ENCODE measurements at places on chromosomes 11 and 22.

GRCh38 chr11:9808943-9809342 is 145.1 kb downstream of the SWAP70 start:
- no peak for DNase-seq

DNA sequence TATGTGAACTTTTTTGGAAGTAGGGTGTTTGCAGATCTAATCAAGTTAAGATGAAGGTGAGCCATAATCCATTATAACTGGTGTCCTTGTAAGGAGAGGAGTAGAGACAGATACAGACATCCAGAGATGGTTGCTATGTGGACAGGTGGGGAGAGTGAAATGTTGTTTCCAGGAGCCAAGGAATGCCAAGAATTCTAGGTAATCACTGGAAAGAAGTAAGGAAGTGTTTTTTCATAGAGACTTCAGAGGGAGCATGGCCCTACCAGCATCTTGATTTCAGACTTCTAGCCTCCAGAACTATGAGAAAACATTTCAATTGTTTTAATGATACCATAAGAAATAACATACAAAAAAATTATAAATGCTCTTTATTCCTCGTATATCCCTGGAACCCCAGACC is 320.5 kb upstream of the ANO3 start:
- DNase-seq = no peak

- no peak for DNase-seq
Observed at GRCh38 chr11:86812981-86813380, 12.6 kb downstream of the PRSS23 start.

DNA sequence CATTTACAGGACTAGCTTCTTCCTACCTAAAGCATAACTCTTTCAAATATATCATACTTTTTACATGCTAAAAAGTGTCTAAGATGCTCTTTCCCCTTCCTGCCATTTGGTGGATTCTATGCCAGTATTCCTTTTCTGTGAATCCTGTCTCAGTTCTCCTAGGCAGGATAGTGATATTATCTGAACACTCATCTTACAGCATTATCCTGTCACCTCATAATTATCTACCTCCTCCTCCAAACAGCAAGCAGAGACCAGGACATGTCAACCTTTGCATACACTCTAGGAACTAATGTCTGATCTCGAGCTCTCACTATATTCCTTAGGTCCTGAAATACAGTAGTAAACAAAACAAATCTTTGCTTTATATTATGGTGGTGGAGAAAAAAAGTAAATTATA is 275.5 kb downstream of the FAM181B start:
- no peak for DNase-seq

DNA sequence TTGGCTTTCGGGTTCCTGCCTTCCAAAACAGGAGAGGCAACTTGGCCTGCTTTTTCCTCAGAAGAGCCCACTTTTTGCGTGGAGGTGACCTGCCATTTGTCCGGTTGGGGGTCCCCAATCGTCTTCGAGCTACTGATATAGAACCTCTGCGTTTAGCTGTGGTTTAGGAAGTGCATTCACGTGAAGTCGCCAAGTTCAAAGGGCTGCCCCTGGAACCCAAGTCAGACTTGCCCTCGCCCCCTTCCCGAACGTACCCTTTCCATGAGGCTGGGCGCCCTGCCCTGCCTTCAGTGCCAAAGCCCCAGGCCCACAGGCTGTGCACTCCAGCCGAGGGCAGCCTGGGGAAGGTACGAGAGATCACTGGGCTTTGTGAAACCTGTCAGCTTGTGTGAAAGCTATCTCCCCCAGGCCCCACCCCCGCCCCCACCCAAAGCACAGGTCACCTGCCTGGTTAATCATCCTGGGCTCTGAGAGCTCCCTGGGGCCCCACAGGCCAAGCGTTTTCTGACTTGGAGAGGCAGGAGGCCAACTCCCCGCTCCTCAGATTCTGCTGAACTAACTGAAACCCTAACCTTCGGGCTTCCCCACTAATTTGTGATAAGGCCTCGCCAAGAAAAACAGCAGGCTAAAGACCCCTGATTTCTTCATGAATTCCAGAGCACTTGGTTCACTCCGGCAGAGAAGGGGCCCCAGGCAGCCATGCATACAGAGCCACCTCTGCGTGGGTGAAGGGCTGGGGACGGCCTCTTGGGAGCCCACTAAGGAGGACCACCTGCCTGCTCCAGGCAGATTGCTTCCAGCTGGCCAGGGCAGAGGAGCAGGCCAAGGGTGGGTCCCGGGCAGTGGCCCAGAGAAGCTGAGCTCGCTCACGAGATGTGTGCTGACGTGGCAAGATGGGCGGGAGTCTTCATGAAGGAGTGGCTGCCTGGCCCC is 25.8 kb upstream of the KCNQ1OT1 start:
- DNase-seq = no peak

- peak; percentile 81 for DNase-seq
Observed at GRCh38 chr11:36131721-36132397, 157.4 kb downstream of the COMMD9 start.

Measured in midbrain (tissue), 1 donor.